ENCODE measurements at places on chromosomes 2 and 18. TPM values are rescaled to one million over a fixed set of nuclear protein-coding genes. Genes with fewer than 3 reads are reported as not detected.

Gene MDH1
- 130 TPM for total RNA-seq

Gene IL1B
- 38.1 TPM for total RNA-seq

Gene ABCG8
- not detected for total RNA-seq

Gene PJVK
- total RNA-seq, result 2.7 TPM

Gene SERPINB11
- total RNA-seq, result not detected

Gene RNF125
- total RNA-seq, result 6.1 TPM

- no peak for DNase-seq
Measured at GRCh38 chr2:34003795-34004194, 404.7 kb upstream of the FAM98A start.

GRCh38 chr2:136013136-136013685, 27.8 kb upstream of the DARS1 start:
- no peak for DNase-seq

DNA sequence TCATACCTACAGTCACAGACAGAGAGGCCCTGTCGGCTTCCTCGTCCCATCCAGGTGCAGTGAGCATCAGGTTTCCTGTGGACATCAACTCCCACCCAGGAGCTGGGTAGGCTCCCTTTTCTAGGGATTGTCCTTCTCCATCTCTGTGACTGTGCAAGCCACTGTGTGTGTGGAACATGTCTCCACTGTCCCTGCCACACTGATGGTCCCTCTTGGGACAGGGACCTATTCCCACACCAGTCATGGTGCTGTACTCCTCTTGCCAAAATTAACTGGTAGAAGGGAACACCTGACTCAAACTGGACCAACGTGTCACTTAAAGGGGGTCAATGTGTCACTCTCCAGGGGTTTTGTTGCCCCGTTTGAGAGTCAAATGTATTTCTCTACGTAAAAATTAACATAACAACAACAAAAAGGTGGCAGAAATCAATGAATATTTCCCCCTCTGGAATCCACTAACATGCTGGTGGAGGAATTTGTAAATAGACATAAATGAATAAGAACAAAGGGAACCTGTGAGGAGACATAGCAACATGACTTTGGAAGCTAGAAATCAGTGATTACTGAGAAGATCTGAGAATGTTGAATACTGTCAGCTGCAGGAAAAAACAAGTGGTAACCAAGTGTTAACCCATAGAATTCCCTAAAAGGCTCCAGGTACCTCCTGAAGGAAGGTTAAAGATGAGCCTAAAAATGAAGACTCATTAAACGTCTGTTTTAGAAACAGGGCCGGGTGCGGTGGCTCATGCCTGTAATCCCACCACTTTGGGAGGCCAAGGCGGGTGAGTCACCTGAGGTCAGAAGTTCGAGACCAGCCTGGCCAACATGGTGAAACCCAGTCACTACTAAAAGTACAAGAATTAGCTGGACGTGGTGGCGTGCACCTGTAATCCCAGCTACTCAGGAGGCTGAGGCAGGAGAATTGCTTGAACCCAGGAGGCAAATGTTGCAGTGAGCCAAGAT, 40.4 kb downstream of the SH2D6 start:
- no peak for DNase-seq

DNA sequence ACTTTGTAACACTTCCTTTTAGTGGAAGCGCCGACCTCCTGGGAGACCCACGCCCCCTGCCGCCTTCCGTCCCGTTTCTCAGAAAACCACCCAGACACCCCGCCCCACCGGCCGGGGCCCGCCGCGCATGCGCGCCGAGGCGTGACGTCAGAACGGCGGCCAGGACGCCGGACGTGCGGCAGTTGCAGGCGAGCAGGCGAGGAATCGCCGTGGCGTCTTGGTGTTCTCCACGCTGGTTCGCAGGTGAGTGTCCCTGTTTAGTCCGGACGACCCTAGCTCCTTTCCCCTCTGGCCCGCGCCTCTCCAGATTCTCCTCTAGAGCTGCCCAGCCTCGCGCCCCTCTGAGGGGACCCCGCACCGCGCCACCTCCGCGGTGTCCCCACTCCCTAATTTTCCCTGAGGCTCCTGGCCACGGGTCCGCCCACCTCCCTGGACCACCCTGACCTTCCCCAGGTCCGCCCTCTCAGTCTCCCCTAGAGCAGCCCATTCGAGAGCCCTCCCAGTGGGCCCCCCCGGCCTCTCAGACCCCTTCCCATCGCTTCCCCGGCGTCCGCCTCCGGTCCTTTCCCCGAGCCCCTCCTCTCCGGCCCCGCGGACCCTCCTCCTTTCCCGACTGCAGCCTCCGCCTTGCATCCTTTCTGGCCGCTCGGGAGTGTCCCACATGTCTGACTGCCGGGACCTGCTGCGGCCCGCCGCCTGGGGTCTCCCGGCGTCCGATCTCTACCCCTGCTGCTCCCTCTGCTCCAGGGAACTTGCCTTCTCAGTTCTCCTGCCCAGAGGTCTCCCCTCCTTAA, at the start of gene PLEKHB2:
TSS of gene PLEKHB2 (plus strand) at position 181 of the 794 bp plus-strand sequence. CDS start 15,606 bp downstream, outside the sequence.
- DNase-seq, result peak; percentile 98

DNA sequence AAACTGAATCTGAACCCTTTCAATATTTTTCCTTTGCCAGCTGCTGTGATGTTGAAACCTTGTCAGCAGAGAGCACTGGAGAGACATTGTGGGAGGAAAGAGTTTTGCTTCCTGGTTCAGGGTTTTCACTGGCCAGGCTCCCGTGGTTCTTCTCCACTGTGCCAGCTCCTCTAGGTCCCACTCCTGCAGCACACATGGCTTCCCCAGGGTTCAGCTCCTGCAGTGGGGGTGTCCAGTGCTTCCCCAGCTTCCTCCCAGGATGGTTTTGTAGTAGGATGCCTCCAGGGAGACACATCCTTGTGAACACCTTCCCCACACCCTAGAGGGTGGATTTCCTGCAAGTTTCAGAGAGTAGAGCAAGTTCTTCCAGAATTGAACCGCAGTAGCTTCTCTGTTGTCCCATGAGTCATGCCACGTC, 24.0 kb upstream of the SULT1C3 start:
- DNase-seq, result peak; percentile 30
